ENCODE measurements at places on chromosomes 6 and 20. TPM values are rescaled to one million over a fixed set of nuclear protein-coding genes. Genes with fewer than 3 reads are reported as not detected.

OR2H1 gene
- polyA plus RNA-seq: not detected

DDR1 gene
- 3.1 TPM for polyA plus RNA-seq

BANF2 gene
- not detected for polyA plus RNA-seq

SLPI gene
- polyA plus RNA-seq: not detected

C20orf144 gene
- polyA plus RNA-seq: not detected

ARMH2 gene
- not detected for polyA plus RNA-seq

CTNNBL1 gene
- 83.4 TPM for polyA plus RNA-seq

ACOT8 gene
- polyA plus RNA-seq: 38.0 TPM

ZNF165 gene
- 0.78 TPM for polyA plus RNA-seq

MUC22 gene
- not detected for polyA plus RNA-seq

MACROD2 gene
- not detected for polyA plus RNA-seq

TINAG gene
- not detected for polyA plus RNA-seq

TP53TG5 gene
- polyA plus RNA-seq: 0.24 TPM

ALDH5A1 gene
- polyA plus RNA-seq: 10.2 TPM

ADTRP gene
- 15.8 TPM for polyA plus RNA-seq

KIF25 gene
- polyA plus RNA-seq: not detected

OXT gene
- polyA plus RNA-seq: not detected

MOCS1 gene
- polyA plus RNA-seq: 0.80 TPM

C6orf52 gene
- polyA plus RNA-seq: not detected

C20orf96 gene
- polyA plus RNA-seq: 0.39 TPM

CLIC5 gene
- 3.4 TPM for polyA plus RNA-seq
